Inflammatory macrophage treated with lipopolysaccharide for 4 hours (primary cell): ENCODE measurements at places on chromosomes 12 and 14.

DNA sequence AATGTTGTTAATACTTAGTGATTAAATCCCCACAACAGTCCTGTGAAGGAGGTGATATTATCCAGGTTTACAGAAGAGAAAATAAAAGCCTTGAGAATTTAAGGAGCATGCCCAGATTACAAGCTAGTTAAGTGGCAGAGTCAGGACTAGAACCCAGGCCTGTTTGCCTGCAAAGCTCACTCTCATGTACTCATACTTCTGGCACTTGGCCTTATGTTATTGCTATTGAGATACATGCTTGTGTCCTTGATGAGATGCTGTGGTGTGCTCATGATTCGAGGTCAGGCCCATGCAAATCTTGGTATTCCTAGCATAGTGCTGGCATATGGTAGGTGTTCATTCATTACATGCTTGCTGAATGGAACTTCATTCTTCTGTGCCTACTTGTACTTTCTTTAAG, 7.6 kb upstream of the EID3 start:
- DNase-seq: no peak

DNA sequence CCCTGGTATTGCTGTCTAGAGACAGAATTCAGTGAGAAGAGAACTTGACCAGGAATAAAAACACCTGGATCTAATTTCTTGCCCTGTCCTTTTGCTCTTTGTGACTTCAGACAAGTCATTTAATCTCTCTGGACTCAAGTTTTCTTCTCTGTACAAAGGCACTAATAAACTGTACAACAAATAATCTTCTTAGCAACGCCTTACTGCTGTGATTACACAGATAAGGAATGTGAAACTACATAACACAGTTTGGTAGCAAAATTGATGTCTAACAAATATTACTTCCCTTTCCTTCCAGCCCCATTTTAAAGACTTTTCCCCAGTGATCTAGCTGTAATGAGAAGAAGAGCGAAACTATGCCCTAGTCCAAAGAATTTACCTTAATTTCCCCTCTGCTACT, 69.3 kb downstream of the BCAT1 start:
- peak; percentile 12 for DNase-seq

DNA sequence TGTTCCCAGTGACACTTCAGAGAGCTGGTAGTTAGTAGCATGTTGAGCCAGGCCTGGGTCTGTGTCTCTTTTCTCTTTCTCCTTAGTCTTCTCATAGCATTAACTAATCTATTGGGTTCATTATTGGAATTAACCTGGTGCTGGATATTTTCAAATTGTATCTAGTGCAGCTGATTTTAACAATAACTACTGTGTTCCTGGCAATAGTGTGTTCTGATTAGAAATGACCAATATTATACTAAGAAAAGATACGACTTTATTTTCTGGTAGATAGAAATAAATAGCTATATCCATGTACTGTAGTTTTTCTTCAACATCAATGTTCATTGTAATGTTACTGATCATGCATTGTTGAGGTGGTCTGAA, 3.0 kb downstream of the FOS start:
- no peak for DNase-seq

GRCh38 chr12:75635606-75636444, 124.4 kb upstream of the KRR1 start:
- no peak for DNase-seq

GRCh38 chr12:107064687-107065086, 28.7 kb downstream of the CRY1 start:
- DNase-seq: no peak

- peak; percentile 75 for DNase-seq
Measured at GRCh38 chr14:21557084-21557901, 22.6 kb downstream of the OR10G3 start.

DNA sequence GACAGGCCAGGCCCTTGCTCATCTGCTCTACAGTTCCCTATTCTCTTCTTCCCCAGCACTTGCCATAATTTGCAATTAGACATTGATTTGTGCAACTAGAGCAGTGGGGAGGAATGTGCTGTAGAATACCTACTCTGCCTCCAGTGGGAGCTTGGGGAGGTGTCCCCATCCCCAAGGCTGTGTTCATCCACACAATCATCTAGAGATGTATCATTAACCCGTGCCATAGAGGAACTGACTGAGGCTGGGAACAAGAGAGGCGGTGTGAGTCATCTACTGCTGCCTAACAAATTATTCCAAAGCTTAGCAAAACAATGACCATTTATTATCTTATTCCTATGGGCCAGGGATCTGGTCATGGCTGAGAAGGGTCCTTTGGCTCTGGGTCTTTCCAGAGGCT, 5.1 kb upstream of the OTUB2 start:
- peak; percentile 91 for DNase-seq

GRCh38 chr12:89846473-89847055, 137.9 kb upstream of the ATP2B1 start:
- peak; percentile 84 for DNase-seq

DNA sequence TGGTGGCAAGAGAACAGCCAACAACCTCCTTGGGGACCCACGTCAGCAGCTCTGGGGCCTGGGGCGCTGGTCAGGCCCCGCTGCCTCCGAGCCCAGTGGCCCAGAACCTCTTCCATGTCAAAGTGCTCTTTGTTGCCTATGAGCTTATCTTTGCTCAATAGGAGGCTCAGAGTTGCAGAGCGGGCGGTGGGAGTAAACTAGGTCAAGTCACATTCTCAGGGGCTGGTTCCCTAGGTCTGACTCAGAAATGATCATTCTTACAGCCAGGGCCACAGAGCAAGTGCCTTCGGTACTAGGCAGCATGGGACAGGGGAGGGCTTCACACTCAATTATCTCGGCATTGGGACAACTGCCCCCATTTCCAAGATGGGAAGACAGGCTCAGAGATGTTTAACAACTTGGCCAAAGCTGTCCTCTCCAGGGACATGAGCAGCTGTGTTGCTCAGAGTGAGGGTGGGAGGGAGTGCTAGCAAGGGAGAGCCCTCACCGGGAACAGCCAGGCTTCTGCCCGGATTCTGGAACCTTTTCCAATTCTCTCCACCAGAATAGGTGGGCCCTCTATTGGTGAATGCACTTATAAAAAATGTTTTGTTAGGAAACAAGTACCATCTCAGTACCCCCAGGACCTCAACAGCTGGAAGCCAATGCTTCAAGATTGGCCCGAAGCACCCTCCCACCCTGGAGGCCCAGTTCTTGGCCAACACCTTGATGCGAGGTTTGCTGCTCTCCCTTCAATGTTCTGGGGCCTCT, 11.9 kb downstream of the SLC25A29 start:
- no peak for DNase-seq

DNA sequence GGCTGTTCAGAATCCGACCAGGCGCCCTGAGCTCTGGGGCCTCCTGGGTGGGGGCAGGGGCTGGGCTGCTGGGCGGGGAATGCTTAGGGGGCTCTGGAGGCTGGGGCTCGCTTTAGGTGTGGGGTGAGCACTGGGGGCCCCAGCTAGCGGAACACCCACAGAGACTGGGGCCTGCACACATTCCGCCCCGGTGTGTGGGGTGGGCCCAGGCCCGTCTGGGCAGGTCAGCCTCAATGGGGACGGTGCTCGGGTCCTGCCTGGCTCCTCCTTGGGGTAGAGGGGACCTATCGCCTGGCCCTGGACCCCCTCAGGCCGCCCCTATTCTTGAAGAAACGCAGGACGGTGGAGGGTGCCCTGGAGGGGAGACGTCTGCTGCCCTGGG, 364.8 kb downstream of the TMEM121 start:
- DNase-seq: no peak

DNA sequence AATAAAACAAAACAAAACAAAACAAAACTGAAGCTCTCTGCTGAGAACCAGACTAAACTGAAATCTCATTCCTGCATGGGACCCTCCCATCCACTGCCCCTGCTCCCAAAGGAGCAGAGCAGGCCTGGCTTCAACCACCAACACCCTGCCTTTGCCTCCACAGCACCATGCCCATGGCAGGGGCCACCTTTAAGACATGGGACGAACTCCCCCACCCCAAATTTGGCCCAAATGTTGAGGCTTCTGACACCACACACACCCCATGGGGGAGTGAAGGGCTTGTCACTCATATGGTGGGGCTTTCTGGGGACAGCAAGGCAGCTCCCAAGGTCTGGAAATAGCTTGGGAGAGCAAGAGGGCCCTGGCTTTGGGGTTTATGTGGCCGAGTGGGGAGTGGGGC, 177.2 kb downstream of the KIF26A start:
- no peak for DNase-seq

GRCh38 chr12:124480469-124481256, 86.7 kb downstream of the NCOR2 start:
- peak; percentile 58 for DNase-seq

DNA sequence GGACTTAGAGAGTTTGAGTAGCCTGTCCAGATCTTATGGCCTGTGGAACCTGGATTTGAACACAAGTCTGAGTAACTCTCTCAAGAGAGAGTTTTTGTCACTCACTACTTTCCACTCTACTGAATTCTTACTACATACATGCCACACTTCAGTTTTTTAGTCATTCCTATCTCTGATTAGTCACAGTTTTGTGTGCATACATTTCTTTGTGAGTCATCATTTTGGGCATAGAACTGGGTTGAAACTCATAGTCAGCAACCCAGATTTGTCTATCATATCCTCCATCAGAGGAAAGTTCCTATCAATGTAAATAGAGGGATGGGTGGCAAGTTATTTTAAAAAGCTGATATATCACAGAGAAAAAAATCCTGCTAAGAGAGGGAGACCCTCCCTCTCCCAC, 42.9 kb downstream of the FLRT2 start:
- DNase-seq: peak; percentile 76

GRCh38 chr12:12278899-12279298, 12.1 kb upstream of the LRP6 start:
- DNase-seq: no peak

- no peak for DNase-seq
Measured at GRCh38 chr12:117227000-117227653, 36.9 kb upstream of the FBXO21 start.

GRCh38 chr12:44503329-44503728, 372.8 kb downstream of the NELL2 start:
- no peak for DNase-seq

- no peak for DNase-seq
Measured at GRCh38 chr12:104990950-104991349, 4.8 kb downstream of the NOPCHAP1 start.

DNA sequence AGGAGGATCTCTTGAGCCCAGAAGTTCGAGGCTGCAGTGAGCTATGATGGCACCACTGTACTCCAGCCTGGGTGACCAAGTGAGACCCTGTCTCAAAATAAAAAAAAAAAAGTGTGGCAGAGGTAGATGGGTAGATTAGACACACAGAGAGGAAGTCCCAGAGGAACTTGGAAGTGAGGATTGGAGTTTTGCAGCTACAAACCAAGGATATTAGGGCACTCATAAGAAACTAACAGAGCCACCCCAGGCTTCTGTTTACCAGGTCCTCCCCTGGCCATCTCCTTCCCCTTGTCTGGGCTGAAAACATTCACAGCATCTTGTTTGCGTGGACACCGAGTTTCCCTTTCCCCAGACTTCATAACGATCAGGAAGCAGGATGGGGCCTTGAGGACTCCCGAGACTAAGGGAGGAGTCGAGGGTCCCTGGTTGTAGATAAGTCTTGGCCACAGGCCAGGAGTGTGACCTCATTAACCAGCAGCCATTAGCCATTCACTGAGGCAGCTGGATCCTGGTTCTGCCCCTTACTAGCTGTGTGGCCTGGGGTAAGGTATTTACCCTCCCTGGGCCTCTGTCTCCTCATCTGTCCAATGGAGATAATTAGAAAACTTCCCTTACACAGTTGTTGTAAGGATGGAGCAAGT, 2.1 kb downstream of the MAP1LC3B2 start:
- no peak for DNase-seq

DNA sequence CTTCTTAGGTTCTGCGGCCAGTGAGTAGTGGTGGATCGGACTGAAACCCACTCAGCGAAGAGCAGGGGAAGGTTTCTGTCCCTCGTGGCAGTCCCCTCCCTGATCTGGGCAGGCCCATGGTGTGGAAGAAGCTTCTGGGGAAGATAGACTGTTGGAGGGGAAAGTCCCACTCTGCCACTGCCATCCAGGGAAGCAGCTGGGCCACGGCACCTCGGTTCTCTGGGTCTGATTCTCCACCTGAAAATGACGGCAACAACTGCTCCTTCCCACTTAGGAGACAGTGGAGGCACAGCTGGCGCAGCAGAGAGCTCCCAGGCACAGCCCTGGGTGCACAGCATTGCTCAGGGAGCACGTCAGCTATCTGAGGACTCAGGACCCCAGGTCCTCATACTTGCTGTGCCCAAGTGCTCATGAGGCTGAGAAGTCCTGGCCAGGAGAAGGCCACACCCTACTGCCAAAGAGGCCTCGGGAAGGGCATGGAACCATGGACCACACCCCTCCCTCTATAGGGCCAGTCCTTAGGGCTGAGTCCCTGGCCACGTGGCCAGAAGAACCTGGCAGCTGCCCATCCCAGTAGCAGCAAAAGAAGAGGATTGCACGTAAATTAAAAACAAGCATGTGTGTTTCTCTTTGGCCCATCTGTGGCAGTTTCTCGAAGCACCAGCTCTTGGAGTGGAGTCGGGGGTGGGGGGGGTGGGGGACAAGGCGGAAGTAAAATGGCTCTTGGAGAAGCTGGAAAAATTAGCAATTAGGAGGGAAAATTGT, 85.3 kb upstream of the BCL11B start:
- no peak for DNase-seq

GRCh38 chr12:120094485-120094884, 22.1 kb downstream of the RAB35 start:
- DNase-seq: no peak

- no peak for DNase-seq
Measured at GRCh38 chr12:123971449-123971769, 1.2 kb downstream of the CCDC92 start.

DNA sequence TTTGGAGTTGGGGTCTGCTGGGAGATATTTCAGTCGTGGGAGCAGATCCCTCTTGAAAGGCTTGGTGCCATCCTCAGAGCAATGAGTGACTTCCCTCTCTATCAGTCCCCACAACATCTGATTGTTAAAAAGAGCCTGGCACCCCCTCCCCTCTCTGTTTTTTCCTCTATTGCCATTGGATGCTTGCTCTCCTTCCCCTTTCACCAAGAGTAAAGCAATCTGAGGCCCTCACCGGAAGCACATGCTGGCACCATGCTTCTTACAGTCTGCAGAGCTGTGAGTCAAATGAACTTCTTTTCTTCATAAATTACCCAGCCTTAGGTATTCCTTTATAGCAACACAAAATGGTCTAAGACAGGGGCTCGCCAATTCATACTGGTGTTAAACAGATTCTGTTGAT, 99.1 kb upstream of the CCND2 start:
- no peak for DNase-seq

DNA sequence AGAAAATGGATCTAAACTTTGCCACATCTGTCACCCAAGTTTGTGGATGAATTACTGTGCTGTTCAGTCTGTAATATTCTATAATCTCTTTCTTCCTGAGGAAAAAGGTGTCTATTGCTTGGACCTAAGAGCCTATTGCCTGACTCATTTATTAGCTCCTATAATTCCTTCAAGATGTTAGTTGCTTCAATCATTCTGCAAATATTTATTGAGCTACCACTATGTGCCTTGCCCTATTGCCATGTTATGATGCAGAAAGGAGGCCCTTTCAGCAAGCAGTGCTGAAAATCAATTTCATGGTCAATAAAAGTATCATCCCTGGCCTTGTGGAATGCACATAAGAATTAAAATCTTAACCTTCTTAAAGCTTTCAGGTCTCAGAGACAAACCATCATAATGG, 113.6 kb downstream of the CCER1 start:
- DNase-seq: no peak
